ENCODE measurements at places on chromosomes 5 and 9.

DNA sequence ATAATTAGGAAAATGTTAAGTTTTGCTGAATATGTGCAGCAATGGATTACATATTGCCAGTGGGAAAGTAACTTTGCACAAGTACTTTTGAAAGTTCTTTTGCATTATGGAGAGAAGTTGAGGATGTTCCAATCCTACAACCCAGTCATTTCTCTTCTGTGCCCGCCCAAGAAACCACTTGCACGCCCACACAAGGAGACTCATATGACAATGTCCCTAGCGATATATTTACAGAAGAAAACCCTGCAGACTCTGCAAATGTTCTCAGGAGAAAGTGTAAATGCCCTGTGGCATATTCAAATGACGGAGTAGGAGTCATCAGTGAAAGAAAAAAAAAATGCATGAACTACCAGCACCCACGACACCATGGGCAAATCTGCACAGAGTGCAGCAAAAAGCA is 356.5 kb downstream of the CTNND2 start:
- H3K27me3 ChIP-seq, result peaks cover 2% of the 10 kb centered on the region
- no peak for DNase-seq
- no peak overlapping the region for H3K27ac ChIP-seq

- no peaks in the 10 kb centered on the region for H3K36me3 ChIP-seq
- no peak overlapping the region for H3K27ac ChIP-seq
- peaks cover 6% of the 10 kb centered on the region for H3K4me1 ChIP-seq
- H3K4me3 ChIP-seq, result peak overlapping the region; percentile 39
- peaks cover 7% of the 10 kb centered on the region for H3K27me3 ChIP-seq
- DNase-seq, result no peak
Measured at GRCh38 chr9:94586814-94587213, 6.8 kb downstream of the FBP2 start.

GRCh38 chr9:114004221-114004716 is 73.8 kb downstream of the AMBP start:
- no peaks in the 10 kb centered on the region for H3K4me1 ChIP-seq
- no peak overlapping the region for H3K4me3 ChIP-seq
- H3K36me3 ChIP-seq, result no peaks in the 10 kb centered on the region
- DNase-seq, result no peak

- H3K4me3 ChIP-seq, result no peak overlapping the region
- DNase-seq, result no peak
- H3K4me1 ChIP-seq, result peaks cover 7% of the 10 kb centered on the region
- H3K27ac ChIP-seq, result no peak overlapping the region
Measured at GRCh38 chr9:114685951-114686350, 4.0 kb upstream of the TEX48 start.

DNA sequence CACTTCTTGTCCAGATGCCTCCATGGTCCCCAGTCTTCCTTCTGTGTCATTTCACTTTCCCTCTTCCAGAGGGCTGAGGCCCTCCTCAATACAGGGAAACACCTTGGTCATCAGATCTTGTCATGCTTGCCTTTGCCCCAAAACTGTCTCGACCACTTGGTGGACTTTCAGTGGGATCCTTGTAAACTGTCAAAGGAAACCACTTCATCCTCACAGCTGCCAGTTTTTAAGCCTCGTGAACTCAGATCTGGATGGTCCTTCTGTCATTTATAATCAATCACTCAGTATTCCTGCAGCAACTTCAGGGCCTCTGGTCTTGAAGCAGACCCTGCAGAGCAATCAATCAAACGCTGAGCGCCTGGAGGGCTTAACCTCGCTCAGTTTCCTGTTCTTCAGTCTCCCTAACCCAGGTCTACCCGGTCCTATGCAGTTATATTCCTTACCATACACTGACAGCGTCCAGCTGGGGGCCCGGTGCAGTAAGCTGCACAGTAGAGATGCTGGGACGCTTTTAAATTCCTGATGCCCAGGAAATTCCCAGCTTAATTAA is 74.6 kb downstream of the GOLPH3 start:
- no peaks in the 10 kb centered on the region for H3K4me1 ChIP-seq
- H3K27ac ChIP-seq, result no peak overlapping the region
- H3K4me3 ChIP-seq, result no peak overlapping the region
- no peaks in the 10 kb centered on the region for H3K27me3 ChIP-seq

Measured in memory B cell (primary cell).